Posterior vena cava (tissue), 2 donors: ENCODE measurements at places on chromosomes 7 and 10. TPM values are rescaled to one million over a fixed set of nuclear protein-coding genes. Genes with fewer than 3 reads are reported as not detected.

DNA sequence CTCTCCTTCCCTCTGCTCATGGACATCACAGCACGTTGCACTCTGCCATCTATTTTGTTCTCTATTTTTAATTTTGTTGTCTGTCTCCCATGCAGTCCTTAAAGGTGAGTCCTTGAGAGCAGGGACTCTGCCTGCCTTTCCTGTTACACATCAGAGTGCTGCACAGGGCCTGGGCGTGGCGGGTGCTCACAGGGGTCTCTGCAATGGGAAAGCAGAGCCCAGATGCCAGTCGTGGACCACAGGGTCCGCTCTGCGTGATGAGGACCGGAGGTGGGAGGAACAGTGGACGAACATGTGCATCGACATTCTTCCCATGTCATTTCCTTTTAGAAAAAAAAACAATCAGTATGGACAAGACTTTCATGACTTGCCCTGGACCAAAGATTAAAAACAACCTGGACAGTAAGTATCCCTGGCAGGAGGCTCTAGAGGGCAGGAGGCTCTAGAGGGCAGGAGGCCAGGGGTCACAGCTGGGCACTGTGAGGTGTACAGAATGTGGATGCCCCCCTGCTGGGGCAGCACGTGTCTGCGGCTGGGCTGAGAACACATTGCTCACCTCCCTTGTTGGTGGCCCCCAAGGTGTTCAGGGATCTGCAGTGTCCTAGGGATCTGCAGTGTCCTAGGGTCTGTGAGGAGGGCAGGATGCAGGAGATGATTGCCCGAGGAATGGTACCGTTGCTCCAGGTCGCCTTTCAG lies 29.6 kb upstream of the ZNF488 start:
- peak; percentile 69 for DNase-seq

BMPR1A gene
- total RNA-seq = 68.0 TPM

DNA sequence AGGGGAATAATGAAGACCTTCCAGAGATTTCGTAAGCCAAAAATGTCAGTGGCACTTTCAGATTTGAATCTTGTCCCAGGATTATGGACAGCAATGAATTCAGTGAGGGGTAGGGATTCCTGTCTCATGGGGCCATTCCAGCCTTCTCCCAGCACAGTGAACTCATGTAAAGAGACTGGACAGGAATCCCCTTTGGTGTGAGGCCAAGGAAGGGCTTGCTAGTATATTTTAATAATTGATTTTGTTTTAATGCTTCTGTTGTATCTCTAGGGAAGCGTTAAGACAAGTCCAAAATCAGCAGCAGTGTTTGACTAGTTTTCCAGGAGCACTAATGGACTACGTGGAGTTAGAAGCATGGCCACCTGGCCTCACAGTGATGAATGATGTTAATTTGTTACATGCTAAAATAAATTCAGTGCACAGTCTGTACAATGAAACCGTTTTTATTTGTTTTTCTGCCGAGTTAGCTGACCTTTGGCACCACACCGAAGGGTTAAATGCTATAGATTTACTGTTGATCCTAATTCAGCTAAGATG lies 214.0 kb upstream of the DKK1 start:
- no peak for DNase-seq

GRCh38 chr7:27846388-27846787 lies 106.4 kb downstream of the TAX1BP1 start:
- DNase-seq = no peak

DNA sequence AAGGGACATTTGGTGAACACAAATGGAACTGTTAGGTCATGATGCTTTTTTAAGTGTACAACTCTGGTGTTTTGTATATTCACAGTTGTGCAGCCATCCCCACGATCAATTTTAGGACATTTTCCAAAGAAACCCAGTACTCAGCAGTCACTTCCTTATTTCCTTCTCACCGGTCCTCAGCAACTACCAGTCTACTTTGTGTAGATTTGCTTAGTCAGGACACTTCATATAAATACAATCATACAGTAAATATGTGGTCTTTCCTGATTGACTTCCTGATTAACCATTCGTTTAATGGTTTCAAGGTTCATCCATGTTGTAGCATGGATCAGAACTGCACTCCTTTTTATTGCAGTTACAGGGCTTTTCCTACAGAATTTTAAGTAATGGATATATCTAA lies 14.4 kb downstream of the SGPL1 start:
- no peak for DNase-seq

DNA sequence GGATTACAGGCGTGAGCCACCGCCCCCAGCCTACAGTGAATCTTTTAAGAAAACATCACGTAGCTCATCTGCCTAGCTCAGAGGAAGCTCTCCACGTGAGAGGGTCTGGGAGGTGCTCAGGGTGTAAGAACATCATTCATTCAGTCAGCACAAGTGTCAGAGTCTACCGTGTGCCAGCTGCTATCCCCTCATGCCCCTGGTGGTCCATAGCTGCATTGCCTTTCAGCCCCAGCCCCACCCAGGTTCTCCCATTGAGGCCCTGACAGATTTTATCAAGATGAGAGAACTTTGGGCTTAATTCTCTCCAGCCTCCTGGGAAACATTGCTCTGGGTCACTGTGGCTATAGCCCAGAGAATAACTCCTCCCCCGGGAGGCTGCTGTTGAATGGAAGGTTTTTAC lies 45.1 kb downstream of the ZNF503 start:
- no peak for DNase-seq

- no peak for DNase-seq
These were observed 44.4 kb upstream of the TOMM7 start for GRCh38 chr7:22867003-22867402.

DNA sequence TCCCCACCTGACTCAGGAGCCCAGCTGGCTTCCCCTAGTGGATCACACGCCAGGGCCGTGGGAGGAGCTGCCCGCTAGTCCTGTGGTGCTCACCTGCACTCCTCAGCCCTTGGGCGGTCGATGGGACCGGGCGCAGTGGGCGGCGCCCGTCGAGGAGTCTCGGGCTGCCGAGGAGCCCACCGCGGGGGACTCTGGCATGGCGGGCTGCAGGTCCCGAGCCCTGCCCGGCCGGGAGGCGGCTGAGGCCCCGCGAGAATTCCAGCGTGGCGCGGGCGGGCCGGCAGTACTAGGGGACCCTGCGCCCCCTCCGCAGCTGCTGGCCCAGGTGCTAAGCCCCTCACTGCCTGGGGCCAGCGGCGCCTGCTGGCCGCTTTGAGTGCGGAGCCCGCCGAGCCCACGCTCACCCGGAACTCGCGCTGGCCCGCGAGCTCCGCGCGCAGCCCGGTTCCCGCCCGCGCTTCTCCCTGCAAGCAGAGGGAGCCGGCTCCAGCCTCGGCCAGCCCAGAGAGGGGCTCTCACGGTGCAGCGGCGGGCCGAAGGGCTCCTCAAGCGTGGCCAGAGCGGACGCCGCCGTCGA lies 367.9 kb downstream of the TYW1 start:
- no peak for DNase-seq

MYL10 gene
- not detected for total RNA-seq

GRCh38 chr10:97547271-97547600 lies 25.3 kb upstream of the ANKRD2 start:
- peak; percentile 29 for DNase-seq

- peak; percentile 78 for DNase-seq
These were observed 115.3 kb downstream of the PTPN20 start for GRCh38 chr10:47026301-47027107.

PIK3AP1 gene
- total RNA-seq = 14.5 TPM

GRCh38 chr10:61900829-61901792 lies at the start of gene ARID5B:
ARID5B (plus strand) TSS chr10:61901699; CDS start chr10:61901710, 11 bp downstream.
- DNase-seq = no peak

DNA sequence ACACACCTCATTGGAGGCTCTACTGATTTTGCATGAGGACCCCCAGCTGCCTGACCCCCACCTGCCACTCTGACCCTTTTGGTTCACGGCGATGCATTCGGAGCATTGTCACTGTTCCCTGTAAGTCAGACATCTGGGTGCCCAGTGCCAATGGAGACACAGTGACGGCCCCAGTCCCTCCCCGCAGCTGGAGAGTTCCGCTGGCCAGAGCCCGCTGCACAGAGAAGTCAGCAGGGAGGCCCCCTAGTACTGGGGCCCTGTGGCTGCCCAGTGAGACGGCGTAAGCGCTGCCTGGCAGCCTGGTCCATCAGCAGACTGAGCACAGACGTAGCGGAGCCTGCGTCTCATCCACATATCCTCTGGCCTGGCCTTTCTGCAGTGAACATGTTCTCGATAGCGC lies 77.5 kb downstream of the NKX6-2 start:
- DNase-seq = peak; percentile 55

DNA sequence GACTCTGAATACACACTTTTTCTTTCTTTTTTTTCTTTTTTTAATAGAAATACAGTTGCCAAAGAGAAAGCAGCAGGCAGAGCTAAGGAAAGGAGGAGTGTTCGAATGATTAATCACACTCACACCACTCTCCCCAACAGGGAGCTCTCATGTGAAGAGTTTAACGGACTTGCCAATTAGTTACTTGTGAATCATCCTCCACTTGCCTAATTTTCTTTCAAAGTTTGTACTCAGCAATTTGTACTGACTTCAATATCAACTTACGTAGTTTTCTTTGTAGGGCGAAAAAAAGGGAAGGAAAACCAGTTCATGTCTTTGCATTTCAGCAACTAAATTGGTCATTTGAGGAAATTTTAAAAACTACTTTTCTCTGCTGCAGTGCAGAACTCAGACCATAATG lies 109.2 kb downstream of the PIP4K2A start:
- no peak for DNase-seq

AKR1C8 gene
- not detected for total RNA-seq

DNA sequence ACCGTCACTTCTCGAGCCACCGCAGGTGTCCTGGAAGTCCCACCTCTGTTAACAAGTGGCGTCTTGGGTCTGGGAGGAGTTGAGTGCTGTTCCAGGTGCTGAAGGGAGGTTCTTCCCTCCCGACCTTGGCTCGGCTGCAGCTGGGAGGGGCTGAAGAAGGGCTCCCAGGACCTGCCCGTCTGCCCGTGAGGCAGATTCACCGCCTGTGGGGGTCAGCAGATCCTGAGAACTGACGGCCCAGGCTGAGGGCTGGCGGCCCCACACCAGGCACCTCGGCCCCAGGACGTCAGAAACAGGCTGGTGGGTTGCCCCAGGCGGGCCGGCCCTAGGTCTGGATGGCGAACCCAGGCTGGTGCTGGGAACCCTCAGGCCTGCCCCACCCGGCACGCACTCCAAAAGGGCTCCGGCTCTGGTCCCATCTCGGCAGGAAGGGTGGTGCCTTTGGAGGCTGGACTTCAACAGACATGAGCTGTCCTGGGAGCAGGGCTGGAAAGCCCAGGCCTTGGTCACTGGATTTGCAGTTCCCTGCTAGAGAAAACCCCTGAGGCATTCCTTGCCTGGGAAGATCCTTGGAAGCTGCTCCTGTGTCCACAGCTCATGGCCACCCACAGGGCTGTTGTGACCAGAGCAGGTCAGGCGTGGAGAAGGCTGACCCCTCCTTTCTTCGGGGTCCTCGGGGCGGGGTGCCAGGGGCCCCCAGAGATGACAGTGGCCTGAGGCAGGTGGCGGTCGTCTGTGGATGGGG lies 42.6 kb upstream of the CFAP46 start:
- peak; percentile 76 for DNase-seq

DNAH11 gene
- total RNA-seq = 0.51 TPM

SHTN1 gene
- total RNA-seq = 11.9 TPM

AKR1C3 gene
- total RNA-seq = 29.6 TPM

PLPP4 gene
- not detected for total RNA-seq

- no peak for DNase-seq
These were observed 83.4 kb upstream of the PPP1R9A start for GRCh38 chr7:94823947-94824346.

CCDC71L gene
- 24.9 TPM for total RNA-seq

GRCh38 chr10:112712536-112712935 lies 237.5 kb upstream of the TCF7L2 start:
- DNase-seq = no peak

PRSS2 gene
- total RNA-seq = 9.0 TPM

- no peak for DNase-seq
These were observed 425.9 kb downstream of the SUGCT start for GRCh38 chr7:40560672-40561071.

DNA sequence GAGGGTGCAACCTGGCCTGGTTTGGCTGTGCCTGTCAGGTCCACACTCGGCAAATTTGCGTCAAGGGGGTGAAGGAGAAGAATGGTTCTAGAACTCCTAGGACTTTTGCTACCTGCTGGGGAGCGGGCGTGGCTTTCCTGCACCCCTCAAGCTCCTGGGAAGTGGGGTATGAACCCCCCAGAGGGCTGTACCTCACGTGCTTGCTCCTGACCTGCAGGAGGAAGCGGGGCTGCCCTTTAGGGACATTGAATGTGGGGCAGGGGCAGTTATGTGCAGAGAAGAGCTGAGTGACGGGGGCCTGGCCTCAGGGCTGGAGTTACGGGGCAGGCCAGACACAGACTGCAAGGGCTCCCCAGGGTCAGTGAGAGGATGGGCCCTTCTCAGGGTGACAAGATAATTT lies 61.4 kb upstream of the GNA12 start:
- DNase-seq = no peak

- no peak for DNase-seq
These were observed at the start of gene HMX2 for GRCh38 chr10:123147635-123148413. HMX2 (plus strand) TSS chr10:123148136; CDS start chr10:123148379, 243 bp downstream.

DNA sequence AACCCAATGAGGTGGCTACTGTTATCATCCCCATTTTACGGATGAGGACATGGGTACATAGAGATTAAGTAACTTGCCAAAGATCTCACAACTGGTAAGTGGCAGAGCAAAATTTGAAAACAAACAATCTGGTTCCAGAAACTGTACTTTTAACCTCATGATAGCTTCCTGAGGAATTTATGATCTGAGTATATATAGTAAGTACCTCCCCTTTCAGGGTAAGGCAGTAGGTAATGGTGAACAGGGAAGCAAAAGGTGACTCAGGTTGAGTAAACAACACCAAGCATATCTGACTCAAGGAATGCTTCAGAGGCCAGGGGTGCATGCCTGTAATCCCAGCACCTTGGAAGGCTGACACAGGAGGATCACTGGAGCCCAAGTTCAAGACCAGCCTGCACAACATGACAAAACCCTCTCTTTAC lies 21.1 kb downstream of the KLLN start:
- no peak for DNase-seq

GRCh38 chr10:122116331-122116730 lies 127.4 kb downstream of the TACC2 start:
- no peak for DNase-seq

CDNF gene
- 0.95 TPM for total RNA-seq

DNA sequence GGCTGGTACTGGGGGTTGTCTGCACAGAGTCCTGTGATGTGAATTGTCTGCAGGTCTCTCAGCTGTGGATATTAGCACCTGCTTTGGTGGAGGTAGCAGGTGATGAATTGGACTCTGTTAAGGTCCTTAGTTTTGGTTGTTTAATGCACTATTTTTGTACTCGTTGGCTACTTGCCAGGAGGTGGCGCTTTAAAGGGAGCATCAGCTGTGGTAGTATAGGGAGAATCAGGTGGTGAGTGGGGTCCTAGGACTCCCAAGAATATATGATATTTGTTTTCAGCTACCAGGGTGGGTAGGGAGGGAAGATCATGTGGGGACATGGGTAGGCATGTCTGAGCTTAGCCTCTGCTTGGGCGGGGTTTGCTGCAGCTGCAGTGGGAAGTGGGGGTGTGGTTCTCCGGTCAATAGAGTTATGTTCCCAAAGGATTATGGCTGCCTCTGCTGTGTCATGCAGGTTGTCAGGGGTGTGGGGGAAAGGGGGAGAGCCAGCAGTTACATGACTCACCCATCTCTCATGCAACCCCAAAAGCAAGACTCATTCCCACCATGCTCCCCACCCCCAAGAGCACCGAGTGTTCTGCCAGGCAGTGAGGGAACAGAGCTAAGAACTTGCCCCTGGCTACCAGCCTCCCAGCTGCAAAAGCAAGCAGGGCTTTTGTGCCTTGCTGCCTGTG lies 53.7 kb upstream of the ZNF273 start:
- peak; percentile 49 for DNase-seq

SPDYE18 gene
- not detected for total RNA-seq
